Gastrocnemius medialis (tissue), 4 donors: ENCODE measurements at places on chromosomes 5 and 9. TPM values are rescaled to one million over a fixed set of nuclear protein-coding genes. Genes with fewer than 3 reads are reported as not detected.

MYMK gene
- not detected for total RNA-seq

RACK1 gene
- total RNA-seq = 2,187 TPM

ACTL7B gene
- not detected for total RNA-seq

S100Z gene
- total RNA-seq = not detected

DNA sequence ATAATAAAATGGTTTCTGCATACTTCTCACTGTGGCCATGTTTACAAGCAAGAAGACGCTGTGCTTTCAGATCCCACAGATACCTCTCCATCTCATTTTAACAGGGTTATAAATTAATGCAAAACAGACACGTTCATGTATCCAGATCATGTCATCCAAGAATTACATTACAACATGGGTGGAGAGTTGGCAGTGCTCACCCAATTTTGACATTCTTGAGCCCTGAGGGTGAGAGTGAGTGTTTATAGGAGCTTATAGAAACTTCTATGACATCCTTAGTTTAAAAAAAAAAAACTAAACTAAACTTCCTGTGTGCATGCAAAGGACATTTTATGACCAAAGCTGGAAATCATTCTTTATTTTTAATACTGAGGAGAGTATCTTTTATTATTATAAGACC lies 9.1 kb downstream of the PRKACG start:
- no peak for DNase-seq

GRCh38 chr9:94745806-94746540 lies 19.5 kb downstream of the AOPEP start:
- DNase-seq = no peak

- no peak for DNase-seq
These were observed 8.0 kb downstream of the WHRN start for GRCh38 chr9:114497236-114497635.

GRCh38 chr9:16527573-16527972 lies 342.9 kb downstream of the BNC2 start:
- DNase-seq = no peak

DNA sequence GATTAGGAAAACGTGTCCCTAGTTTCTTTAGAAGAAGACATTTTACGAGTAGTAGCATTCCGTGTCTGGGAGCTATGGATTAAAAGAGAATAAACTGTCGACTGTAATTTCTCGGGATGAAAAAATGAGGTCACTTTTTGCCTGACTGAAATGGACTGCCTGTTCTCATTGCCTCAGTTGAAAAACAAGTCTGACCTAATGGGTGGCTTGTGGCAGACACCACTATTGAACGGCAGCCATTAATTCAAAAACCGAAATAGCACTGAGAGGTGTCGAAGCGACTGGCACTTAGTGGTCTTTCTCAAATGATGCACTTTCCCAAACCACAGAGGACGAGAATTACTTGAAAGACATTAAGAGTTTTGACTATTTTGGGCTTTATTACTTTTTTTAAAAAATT lies 35.4 kb downstream of the OSTF1 start:
- DNase-seq = no peak

- DNase-seq = no peak
These were observed 238.3 kb upstream of the IRX1 start for GRCh38 chr5:3357291-3357690.

DNA sequence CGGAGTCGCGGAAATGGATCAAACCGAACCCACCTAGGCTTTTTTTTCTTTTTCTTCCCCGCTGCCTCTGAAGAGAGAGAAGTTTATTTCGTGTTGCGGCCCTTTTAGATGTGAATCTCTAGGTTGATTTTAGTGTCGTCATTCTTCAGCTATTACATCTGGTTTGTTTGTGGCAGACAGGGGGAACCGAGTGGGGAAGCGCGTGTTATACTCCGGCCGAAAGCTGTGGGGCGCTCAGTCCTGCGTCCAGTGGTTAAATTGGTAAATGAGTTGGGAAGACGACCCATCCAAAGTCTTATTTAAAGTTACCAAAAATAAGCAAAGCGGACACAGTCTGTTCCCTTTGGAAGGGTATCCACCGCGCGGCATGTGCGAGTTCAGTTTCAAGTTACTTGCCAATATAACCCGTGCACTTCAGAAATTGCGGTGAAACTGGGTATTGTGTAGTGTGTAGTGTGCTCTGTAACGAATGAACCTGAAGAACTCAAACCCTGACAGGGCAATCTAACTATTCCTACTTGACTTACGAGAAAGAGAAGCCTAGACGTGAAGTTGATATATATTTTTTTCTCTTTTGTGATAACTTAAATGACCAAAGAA lies 1.3 kb downstream of the MAN2A1 start:
- peak; percentile 77 for DNase-seq

- DNase-seq = peak; percentile 43
These were observed 885 bp downstream of the MPDZ start for GRCh38 chr9:13278368-13279246.

DNA sequence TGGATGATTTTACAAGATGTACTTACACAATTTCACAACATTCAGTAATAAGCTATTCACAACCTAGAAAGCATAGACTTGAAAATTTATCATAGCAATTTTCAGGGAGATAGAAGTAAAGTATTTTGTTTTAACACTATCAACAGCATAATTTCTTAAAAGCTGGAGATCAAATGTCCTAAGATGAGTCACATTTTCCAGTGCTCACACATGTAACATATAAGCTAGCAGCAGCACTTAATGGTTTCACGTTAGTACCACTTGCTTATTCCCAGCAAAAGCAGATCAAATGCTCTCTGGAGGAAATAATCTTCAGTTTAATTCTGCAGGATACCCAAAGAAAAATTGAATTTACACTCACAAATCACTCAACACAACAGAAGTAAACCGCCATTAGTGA lies 6.5 kb downstream of the OR13C8 start:
- no peak for DNase-seq

DNA sequence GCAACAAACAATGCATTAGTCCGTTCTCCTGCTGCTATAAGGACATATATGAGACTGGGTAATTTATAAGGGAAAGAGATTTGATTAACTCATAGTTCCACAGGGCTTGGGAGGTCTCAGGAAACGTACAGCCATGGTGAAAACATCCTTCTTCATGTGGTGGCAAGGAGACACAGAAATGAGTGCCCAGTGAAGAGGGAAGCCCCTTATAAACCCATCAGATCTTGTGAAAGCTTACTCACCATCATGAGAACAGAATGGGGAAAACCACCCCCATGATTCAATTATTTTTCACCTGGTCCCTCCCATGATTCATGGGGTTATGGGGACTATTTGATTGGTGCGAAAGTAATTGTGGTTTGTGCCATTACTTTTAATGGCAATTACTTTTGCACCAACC lies 655.8 kb upstream of the SEMA6A start:
- no peak for DNase-seq
